Activated T-helper 2 cell treated with anti-CD3 and anti-CD28 coated beads, Interferon-gamma antibody, Interleukin-2, Interleukin-4, amounts not matched to agents 10 μg/mL and 5 μg/mL and 100 μg/mL, durations not matched to agents 14 hours and 24 hours and 36 hours (primary cell): ENCODE measurements at places on chromosomes 4 and X.

- DNase-seq, result no peak
These were observed 276.0 kb downstream of the FBXW7 start for GRCh38 chr4:152259866-152260265.

GRCh38 chr4:3403348-3403906 lies 38.3 kb upstream of the HGFAC start:
- DNase-seq, result no peak

- no peak for DNase-seq
These were observed 118.6 kb downstream of the PTTG2 start for GRCh38 chr4:38078590-38079421.

- DNase-seq, result no peak
These were observed 34.4 kb downstream of the TMSB4X start for GRCh38 chrX:13009273-13009672.

- DNase-seq, result no peak
These were observed at the start of gene GK for GRCh38 chrX:30653415-30654131. Gene GK (plus strand): TSS chrX:30653423. CDS start chrX:30653538, 115 bp downstream.

GRCh38 chr4:20354120-20354519 lies 102.4 kb downstream of the SLIT2 start:
- no peak for DNase-seq

DNA sequence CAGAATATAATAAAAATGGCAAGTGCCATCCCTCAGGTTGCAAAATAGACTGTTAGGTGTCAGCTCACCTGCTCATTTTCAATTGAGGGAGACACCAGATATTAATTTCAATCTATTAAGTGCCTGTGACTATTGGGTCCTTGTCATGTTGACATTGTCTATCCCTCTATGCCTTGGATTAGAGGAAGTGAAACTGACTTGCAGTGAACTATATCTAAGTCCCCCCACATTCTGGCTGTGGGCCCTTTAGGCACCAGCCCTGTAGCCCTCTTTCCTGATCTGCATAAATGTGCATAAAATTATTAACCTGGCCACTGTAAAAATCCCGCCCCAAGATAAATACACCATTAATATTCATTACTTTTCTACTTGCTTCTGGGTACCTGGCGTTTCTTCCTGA lies 293.0 kb upstream of the CLNK start:
- no peak for DNase-seq

DNA sequence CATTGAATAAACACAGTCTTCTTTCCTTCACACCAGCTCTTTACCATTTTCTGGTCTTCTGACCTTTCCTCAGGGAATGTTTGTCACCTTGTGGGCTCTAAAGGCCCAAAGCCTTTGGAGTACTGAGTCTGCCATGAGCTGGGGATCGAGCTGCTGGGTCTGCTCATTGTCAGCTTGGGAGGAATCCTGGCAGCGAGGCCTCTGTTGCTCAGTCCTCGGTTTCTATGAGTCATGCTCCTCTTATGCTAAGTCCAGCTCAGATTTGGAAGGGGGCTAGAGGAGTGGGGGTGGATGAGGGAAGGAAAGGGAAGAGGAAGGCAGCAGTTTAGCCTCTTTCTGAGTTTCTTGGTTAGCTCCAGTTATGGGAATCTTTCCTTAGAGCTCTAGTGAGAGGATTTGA lies 31.1 kb downstream of the NHSL2 start:
- DNase-seq, result no peak

DNA sequence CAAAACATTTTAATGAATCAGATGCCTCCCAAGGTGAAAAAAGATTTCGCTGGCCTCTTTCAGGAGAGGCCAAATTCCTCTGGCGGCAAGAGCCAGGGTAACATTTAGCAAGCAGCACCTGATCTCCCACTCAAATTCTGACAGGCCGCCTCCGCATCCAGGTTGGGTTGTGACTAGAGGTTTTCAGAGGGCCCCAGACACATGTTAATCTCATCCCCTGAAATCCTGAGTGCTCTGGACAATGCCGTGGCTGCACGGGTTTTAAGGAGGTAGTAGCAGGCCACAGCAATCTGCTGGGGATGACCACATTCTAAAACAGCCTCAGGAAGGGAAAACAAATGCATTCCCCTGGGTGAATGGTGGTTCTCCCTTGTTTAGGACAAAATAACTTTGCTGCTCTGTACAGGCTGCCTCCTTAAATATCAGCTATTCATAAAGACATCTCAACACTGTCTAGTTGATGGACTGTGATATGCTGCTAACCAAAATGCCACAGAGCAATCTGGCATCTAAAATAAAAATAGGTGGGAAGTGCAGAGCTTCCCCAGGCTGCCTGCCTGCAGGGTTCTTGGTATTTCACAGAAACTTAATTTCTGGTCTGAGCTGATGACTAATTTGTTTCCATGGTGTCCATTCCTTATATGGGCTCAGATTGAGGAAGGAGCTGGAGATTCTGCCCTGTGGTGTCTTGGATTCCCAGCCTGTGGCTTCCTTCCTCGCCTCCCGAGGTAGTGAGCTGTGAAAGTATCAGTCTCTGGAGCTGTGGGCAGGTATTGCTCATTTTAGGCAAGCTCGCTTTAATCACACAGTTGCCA lies 202.0 kb downstream of the DCLK2 start:
- no peak for DNase-seq

DNA sequence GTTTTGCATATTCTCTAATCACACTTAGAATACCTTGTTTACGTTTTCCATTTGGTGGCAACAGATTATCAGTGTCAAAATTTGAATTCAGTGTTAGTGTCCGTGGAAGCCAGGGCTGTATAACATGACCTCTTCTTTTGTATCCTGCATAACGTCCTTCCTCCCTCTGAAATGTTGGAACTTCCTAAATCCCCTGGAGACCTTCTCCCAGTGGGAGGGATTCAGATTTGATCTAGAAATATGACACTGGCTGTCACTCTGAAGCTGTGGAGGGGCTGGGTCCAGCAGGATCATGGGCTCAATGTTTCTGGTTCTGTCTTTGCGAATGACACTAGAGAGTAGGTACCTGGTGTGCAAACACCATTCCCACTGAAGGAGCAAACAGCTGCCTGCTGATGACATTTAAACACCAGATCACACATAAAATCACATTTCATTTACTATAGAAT lies 850 bp upstream of the CXCL3 start:
- DNase-seq, result no peak

GRCh38 chr4:1169171-1169671 lies 3.2 kb downstream of the SPON2 start:
- no peak for DNase-seq

- DNase-seq, result no peak
These were observed 6.8 kb downstream of the SEPTIN6 start for GRCh38 chrX:119686087-119686691.

GRCh38 chrX:2445662-2446623 lies 54.8 kb downstream of the DHRSX start:
- DNase-seq, result no peak

GRCh38 chr4:47560682-47561081 lies 75.6 kb downstream of the ATP10D start:
- no peak for DNase-seq

DNA sequence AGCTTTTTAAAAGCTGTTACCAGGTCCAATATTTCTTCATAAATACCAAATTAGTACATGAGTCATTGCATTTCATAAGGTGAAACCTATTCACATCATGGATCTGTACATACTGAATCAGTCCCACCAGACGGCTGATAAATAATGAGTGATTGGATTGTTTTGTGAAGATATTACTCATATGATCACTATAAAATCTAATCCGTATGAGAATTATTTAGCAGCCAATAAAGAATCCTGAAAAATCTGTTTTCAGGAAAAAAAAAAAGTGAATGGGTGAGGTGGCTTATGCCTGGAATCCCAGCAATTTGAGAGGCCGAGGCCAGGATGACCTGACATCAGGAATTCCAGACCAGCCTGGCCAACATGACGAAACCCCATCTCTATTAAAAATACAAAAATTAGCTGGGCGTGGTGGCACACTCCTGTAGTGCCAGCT lies 438.1 kb downstream of the INPP4B start:
- no peak for DNase-seq

GRCh38 chr4:5976921-5977320 lies 41.3 kb downstream of the C4orf50 start:
- DNase-seq, result no peak
